DMS79 (cell line): ENCODE measurements at places on chromosomes 7 and 10.

DNA sequence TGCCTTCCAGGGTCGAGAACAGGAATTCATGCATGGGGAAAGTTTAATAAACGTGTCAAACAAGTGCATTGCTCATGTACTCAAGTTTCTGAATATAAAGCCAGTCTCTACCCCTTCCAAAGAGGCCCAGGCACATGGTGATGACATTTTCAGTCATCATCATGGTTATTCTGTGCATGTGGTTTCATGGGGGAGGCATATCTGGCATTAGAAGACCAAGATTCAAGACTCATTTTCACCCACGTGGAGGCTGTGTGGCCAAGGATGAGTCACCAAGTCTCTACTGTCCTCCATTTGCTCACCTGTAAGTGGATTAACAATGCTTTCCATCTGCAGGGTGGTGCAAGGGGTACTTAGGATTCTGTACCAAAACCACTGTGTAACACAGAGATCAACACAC, 34.0 kb upstream of the CNPY1 start:
- no peak for DNase-seq

- DNase-seq = no peak
These were observed 586.1 kb upstream of the AUTS2 start for GRCh38 chr7:69012149-69012548.

GRCh38 chr7:150923196-150923595, 54.9 kb downstream of the KCNH2 start:
- DNase-seq = no peak

DNA sequence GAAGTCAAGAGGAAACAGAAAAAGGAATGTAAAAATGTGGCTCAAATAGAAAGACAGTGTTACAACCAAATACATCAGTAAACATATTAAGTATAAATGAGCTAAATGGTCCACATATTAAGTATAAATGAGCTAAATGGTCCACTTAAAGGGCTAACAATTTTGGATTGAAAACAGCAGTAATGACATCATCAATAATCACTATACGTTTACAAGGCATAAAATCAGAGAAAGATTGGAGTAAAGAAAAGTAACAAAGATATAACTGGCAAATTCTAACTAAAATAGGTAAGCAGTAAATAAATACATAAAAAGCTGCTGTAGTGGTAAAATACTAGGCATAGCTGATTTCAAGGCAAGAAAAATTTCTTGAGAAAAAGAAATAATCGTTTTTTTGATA, 1298.4 kb upstream of the CELF2 start:
- no peak for DNase-seq

DNA sequence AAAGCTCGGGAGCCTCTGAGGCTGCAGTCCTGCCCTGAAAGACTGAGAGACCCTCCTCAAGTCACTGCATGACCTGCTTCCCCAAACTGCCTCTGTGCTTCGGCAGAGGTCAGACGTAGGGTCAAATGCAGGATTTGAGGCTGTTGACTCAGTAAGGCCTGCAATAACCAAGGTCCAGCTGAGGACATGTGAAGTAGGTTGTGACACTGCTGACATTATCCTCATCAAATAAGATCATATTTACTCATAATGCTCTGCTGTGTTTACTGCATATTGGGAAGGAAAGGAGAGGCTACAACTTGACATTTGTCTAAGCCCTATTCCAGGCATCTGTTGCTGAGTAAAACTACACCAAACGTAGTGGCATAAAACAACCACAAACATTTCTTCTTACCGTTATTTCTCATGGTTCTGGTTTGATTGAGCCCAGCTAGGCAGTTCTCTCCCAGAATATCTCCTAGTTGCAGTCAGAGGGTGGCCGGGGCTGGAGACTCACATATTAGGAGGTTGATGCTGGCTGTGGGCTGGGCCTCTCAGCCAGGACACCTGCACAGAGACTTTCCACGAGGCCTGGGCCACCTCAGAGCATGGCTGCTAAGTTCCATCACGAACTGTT, 122.1 kb upstream of the STK17A start:
- DNase-seq = no peak

- DNase-seq = no peak
These were observed 19.4 kb downstream of the KCNK18 start for GRCh38 chr10:117216611-117217195.

GRCh38 chr10:80474941-80475340, 20.8 kb downstream of the TSPAN14 start:
- no peak for DNase-seq

DNA sequence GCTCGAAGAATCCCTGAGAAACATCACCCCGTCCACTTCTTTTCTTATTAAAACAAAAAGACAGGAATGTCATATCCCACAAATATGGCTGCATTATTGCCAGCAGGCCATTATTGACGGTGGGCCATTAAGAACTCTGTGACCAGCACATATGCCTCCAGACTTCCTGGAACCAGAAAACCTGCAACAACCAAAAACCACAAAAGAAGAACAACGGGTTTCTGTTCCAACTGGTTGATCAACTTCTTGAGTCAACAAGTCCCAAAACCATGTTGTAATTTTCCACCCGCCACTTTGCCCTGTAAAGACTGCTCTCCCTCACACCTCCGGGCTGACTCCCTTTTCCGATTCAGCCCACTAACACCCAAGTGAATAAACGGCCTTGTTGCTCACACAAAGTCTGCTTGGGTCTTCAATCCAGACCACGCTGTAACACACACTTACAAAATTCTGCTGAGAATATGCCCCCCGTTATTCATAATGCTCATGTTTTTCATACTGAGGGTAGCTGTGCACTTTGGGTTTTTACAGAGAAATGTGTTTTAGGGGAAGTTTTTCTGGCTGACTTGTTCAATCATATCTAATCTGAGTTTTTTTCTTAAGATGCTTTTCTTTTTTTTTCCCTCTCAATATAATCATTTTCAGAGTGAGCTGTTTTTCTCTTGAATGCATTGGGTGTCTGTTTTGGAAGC, 20.7 kb downstream of the ZNF107 start:
- DNase-seq = no peak

- no peak for DNase-seq
These were observed 167.3 kb downstream of the CCDC3 start for GRCh38 chr10:12834116-12834665.

DNA sequence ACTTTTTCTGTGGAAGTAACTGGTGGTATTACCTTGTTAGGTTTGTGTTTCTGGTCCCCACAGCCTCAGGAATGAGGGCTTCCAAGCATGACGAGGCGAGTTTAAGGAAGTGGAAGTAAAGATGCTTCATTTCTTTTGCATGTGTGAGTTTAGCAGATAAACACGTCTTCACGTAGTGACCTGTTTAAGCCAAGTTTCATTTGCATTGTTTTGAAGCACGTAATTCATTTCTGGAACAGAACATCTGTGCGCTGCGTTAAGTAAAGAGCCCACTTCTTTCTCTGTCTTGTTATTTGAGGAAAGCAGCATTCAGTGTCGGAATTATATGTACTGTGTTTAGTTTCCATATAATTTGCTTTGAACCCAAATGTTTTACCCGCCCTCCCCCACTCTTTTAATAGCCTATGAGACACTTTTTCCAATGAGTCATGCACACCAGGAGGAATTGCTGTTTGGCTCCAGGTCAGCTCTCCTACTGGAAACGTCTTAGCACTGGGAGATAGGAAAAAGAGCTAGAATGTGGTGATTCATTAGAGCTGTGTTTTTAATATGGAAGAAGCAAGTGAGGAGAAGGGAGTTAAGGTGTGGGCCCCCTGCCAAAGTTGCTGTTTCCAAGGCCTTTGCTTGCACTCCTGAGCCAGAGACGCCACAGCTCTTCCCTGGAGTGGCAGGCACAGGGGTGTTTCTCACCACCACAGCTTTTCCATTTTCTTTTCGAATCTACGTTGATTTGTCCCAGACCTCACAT, 36.7 kb downstream of the BTBD16 start:
- no peak for DNase-seq

DNA sequence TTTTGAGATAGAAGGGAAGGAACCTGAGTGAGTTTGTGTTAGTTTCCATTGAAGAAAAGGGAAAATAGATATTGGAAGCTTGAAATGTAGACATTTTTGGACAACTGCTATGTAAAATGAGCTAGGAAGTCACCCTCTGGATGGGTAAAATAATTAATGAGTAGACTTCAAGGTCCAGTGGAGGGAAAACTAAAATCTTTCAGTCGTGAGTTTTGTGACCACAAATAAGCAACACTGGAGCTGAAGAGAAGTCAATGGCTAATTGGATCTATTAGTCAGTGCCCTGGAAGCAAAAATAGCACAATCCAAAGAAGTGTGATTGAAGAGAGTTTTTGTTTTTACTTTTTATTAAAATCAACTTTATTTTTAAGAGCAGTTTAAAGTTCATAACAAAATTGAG, 123.4 kb downstream of the MYO3A start:
- no peak for DNase-seq

DNA sequence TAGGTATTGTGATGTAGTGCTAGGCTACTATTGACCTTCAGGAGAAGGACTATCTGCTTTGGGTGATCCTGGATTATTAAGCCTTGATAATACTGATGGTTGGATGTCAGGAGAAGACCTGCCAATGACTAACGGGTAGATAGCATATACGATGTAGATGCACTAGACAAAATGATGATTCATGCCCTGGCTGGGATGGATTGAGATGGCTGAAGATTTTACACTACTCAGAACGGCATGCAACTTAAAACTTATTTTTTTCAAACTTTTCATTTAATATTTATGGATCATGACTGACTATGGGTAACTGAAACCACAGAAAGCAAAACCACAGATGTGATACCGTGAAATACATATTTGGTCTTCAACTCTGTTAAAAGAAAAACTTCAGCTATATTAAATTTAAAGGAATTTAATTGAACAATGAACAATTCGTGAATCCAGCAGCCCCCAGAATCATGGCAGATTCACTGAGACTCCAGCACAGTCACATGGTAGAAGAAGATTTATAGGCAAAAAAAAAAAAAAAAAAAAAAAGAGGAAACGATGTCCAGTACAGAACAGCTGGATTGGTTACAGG, 124.6 kb upstream of the CDK13 start:
- no peak for DNase-seq

GRCh38 chr7:7709291-7709690, 9.1 kb downstream of the RPA3 start:
- DNase-seq = no peak

GRCh38 chr10:4176500-4177281, 391.7 kb upstream of the KLF6 start:
- no peak for DNase-seq

- no peak for DNase-seq
These were observed 11.2 kb downstream of the KCNMA1 start for GRCh38 chr10:77626266-77626935.

DNA sequence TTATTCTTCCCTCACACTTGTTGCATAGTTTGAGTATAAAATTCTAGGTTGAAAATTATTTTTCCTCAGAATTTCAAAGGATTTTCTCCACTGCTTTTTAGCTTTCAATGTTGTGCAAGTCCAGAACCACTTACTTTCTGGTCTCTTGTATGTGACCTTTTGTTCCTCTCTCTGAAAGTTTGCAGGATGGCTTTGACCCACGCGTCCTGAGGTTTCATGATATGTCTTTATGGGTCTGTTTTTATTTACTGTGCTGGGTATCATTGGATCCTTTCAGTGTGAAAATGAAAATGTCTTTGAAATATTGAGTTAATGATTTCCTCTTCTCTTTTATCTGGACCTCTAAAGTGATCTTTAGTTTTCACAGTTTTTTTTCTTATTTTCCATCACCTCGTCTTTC, 38.5 kb downstream of the C1GALT1 start:
- DNase-seq = no peak

DNA sequence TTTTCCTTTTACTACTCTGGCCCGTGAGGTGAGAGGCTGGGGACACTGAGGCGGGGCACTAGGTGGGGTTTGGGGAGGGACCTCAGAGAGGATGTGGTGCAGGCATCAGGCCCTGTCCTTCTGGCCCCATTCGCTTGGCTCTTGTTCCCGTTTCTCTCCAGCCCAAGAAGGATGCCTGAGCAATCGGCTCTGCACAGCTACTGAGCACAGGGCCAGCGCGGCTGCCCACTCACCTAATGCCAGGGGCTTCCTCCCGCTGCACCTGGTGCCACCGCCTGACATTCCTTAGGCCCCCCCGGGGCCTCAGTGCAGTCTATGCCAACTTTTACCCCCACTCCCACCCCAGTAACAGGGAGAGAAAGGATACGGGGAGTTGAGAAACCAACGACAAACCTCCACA, 12.5 kb downstream of the EMX2 start:
- DNase-seq = no peak

- DNase-seq = no peak
These were observed 20.8 kb upstream of the NRP1 start for GRCh38 chr10:33355274-33355673.

DNA sequence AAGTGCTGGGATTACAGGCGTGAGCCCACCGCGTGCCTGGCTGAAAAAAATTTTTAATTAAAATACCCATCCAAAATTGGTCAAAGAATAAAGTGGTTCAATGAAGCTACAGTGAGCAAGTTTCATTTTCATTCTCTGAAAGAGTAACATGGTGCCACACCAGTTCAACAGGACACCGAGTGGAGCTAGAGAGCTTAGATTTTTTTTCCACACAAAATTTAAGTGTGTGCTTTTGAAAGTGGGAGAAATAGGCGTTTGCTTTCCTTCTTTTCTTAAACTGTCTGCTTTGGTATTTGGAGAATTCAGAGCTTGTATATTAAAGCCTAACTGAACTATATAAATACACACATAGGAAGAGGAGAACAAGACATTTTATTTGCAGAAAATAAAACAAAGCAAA, 43.4 kb downstream of the BPGM start:
- DNase-seq = no peak

GRCh38 chr7:68067845-68068244, 1071.2 kb downstream of the TYW1 start:
- DNase-seq = no peak

DNA sequence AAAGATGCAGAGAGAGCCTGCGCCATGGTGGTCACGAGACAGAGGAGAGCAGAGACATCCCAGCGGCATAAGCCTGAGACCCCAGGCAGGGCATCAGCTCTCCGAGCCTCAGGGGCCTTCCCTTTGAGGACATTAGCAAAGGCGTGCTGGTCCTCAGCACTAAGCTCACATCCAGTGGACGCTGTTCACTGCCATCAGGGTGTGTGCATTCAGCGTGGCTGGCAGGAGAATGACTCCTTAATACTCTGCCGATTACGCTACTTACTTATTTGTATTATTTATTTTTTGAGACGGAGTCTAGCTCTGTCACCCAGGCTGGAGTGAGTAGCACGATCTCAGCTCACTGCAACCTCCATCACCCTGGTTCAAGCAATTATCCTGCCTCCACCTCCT, 290.2 kb downstream of the KLF6 start:
- no peak for DNase-seq

GRCh38 chr7:40571796-40572195, 437.0 kb downstream of the SUGCT start:
- DNase-seq = no peak
